ENCODE measurements at places on chromosomes 6 and 20. TPM values are rescaled to one million over a fixed set of nuclear protein-coding genes. Genes with fewer than 3 reads are reported as not detected.

DNA sequence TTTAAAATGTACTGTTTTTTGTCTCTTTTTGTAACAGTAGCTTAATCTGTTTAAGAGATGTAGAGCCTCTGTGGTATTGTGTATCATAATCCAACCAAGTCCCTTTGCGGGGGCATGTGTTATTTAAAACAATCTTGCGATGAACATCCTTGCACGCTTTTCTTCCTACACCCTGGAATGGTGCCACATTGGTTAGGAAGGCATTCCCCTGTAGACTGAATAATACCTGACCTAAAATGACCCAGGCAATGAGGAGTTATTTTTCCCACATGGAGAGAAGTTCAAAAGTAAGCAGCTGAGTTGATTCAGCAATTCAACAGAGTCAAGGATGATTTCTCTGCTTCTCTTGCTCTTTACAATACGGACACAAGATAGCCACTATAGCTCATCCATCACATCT, 142.0 kb upstream of the PMEPA1 start:
- DNase-seq, result no peak

DNA sequence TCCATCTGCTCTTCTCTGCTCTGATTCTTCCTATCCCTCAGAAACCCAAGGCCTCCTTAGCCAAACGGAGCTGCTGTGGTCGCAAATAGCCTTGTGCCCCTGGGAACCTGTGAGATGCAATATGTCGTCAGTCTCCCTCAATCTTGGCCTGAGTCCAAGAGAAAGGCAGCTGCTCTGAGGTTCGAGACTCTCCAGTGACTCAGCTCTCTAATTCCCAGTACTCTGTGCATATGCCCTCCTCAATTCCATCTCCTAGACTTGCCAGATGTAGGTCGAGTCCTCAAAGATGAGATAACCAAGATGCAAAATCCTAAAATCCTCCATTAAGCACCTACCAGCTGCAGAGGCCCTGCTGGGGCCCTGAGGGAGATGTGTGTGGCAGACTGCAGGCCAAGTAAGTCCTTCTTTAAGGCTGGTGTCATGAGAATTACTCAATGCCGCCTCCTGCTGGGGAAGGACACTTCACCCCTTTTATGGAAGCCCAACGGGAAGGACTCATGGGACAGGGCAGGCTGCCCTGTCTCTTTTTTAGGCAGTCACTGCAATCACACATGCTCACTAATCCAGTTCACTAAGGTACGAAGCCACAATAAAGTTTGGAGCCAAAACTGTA, 28.5 kb downstream of the C6orf15 start:
- DNase-seq, result no peak

Gene BPIFB2
- not detected for total RNA-seq

Gene BPIFB1
- not detected for total RNA-seq

DNA sequence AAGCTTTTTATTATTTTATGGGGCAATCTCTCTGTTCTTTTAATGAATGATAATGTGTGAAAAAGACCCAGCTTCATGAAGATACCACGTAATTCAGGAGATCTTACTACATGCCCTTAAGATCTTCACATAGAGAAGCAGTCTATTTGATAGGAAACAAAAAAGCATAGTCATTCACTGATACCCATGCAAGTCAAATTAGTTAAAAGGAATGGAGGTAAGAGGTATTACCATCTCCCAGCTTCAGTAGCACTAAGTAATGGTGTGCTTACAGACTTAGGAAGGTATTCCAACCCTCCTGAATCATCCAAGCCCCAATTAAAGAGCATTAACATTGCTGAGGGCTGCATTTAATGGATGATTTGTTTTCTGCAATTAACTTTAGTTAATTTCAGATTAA, 364.7 kb downstream of the SYNE1 start:
- DNase-seq, result no peak

DNA sequence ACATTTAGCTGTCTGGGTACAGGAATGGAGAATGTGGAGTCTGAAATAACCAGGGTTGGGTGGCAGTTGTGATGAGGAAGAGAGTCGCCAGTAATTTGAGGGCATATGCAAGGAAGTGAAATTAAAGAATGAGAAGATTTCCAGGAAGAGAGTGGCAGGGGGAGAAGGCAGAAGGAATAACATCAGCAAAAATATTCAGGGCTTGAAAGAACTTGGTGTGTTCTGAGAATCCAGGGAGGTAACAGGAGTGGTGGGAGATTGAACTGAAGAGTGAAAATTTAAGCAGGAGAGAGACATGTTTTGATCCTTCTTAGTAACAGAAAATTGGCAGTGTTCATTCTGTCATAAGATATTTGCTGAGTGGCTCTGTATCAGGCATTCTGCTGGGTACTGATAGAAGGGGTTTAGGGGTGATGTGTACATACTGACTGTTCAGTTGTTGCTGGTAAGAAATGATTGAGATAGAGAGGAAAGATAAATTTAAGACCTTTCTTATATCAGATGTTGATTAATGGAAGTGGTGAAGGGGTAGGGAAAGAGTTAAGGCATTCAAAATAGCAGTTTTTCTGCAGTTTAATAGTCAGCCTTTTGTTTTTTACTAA, 54.7 kb downstream of the PHF20 start:
- DNase-seq, result no peak

DNA sequence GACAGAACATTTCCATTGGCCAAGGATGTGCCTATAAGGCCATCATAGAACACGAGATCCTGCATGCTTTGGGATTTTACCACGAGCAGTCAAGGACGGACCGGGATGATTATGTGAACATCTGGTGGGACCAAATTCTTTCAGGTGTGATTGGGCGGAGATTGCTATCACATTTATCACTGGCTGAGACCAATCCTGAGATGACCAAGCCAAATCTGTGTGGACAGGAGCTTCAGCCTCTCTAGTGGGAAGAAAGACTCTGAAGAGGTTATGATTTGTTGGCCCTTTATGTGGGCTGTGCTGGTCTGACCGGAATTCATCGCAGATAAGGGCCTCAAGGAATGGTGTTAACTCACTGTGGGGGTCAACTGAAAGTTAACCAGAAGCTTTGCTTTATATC, 26.4 kb downstream of the MEP1A start:
- DNase-seq, result no peak

DNA sequence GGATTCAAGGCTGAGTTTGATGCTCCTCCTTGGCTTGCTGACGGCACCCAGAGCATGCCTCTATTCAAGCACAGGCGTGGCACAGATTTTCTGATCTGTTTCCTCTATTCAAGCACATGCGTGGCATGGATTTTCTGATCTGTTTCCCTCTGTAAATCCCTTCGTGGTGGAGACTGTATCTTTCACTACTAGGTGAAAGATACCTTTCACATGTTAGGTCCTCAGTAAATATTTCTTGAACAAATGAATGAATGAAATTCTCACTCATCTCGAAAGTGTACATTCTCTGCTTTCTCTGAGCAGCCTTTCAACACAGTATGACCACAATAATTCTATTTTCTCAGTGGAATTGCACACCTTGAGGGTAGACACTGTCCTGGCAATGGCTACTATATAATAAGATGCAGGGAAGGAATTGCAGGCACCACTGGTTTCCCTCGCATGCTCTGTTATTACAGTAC, 72.6 kb upstream of the F13A1 start:
- no peak for DNase-seq

GRCh38 chr6:158312672-158313397, 570 bp downstream of the TULP4 start:
- DNase-seq, result no peak

Gene RGS17
- total RNA-seq, result 0.47 TPM

GRCh38 chr6:32983493-32983848, 15.1 kb downstream of the BRD2 start:
- no peak for DNase-seq

GRCh38 chr6:18973251-18973650, 586.1 kb downstream of the RNF144B start:
- no peak for DNase-seq

Gene CAPN11
- total RNA-seq, result not detected

Gene SNAP25
- 1.8 TPM for total RNA-seq

DNA sequence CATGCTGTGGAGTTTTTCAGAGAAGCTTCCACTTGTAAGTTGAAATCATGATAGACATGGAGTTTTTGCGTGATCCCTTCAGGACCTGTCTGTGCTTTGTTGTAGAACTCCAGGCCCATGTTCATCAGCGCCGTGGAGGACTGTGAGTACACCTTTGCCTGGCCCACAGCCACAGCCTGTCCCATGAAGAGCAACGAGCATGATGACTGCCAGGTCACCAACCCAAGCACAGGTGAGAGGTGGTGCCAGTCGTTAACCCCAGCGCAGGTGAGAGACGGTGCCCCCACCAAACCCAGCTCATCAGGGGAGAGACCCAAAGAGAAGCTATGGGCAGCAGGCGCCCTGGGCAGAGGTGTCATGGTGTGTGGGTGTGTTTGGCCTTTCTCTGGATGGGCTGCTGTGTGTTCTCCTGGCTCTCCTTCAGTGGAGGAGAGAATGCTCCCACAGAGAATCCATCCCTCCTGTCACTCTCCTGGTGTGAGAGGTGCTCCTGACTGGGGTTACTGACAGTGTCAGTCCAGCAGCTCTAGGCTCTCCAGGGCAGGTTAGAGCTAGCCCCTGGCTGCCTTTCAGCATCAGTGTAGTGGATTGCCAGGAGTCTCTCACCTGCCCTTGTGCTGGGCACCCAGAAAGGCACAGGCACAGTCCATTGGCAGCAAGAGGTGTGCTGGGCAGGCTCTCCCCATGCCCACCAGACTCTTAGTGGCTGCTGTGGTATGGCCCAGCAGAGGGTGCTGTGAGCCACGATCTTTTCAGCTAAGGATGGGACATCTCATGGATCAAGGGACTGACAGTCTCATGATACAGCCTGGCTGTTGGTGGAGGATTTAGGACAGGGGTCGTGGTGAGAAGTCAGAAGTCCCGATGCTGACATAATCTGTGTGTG, 49.6 kb upstream of the SLC22A1 start:
- DNase-seq, result no peak

Gene TFAP2A
- total RNA-seq, result 0.14 TPM

- no peak for DNase-seq
Measured at GRCh38 chr6:99297415-99297814, 52.1 kb downstream of the FAXC start.

Gene ENTPD6
- total RNA-seq, result 37.7 TPM

DNA sequence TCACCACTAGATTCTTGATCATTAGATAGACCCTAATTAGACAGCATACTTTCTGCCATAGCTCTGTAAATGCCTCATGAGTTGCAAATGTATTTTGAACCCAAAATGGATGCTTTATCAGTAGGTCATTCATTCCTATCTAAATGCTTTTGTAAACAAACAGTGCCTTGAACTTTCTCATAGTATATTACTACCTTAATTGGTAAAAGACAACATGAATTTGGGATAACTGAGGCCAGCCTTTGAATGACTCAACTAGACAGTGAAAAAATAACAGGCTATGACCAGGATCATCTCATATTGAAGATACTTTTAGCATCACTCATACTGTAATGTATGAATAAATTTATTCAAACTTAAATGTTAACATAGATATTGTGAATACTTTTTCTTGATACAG, 37.0 kb upstream of the PRL start:
- DNase-seq, result no peak

Gene ID4
- 17.9 TPM for total RNA-seq

DNA sequence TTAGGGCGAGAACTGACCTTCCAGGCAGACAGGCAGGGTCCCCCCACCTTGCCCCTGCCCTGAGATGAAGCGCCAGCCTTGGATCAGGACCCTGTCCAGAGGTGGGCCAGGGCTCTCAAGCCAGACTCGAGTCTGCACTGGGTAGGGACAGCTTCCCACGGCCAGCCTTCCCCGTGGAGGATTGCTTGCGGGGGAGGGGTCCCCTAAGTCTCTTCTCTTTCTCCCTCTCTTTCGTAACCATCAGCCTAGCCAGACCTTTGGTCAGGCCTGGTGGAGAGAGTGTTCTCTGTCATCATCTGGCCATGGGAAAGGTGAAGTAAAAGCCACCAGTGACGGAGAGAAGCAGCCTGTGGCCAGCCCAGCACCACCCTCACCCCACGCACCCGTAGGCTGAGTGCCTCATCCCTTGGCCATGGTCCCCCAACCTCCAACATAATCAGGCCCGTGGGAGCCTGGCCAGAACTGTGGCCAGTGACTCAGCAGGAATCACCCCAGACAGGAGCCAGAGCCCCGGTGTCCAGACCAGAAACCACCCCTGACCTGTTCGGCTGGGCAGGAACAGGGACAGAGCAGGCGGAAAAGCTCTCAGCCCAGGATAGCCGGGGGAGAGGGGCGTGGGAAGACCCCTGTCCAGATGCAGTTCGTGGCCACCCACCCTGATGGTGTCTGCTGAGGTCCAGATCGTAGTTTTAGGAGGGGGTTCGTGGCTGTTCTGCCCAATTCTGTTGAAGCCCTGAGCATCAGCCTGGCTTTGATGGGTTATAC, 47.1 kb downstream of the SNAI1 start:
- no peak for DNase-seq

DNA sequence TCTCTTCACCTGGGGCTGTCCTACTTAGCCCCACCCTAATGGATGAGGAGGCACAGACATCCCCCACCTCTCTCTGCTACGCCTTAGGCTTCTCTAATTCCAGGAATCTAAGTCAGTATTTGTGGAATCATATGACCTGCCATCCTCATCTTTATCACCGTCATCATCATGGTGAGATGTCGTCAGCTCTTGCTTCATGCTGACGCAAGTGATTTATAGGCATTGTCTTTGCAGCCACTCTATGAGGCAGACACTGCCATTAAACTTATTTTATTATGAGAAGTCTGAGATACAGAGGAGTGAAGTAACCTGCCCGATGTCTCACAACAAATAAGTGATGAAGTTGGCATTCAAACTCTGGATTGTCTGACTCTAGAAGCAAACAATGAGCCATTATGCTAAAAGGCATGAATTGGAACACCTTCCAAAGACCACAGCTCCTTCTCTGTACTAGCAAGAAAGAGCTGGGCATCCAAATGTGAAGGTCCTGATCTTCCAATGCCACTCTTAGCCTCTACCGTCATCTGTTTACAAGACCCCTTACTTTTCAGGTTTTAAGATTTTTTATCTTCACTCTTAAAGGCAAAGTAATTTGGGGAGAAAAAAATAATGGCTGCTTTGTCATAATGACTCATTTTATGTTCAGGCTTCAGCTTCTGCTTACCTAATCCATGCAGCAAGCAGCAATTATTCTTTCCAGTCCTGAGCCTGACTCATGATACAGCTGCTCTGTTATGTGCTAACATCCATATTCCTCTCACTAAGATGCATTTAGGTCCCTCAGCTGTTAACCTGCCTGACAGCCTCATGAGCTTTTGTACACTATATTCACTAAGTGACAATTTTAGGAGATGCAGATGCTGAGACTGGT, 113.7 kb upstream of the BCLAF1 start:
- DNase-seq, result no peak

DNA sequence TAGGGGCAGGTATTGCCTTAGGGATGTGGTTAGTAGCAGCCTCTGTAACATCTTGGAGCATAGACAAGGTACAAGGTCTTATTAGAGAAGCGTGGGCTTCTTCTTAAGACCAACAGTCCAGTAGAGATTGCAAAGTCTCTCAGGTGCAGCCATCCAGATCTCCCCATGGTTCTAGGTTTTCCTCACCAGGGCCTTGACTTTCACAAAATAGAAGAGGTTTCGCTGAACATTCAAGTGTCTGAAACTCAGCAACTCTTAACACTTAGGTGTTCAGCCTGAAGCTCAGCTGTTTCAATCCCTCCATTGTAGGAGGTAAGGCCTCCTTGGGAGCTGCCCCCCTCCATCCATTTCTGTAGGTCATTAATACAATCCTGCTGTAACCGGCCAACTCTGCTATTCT, 44.4 kb downstream of the GOPC start:
- no peak for DNase-seq

GRCh38 chr6:84872996-84873723, 108.8 kb upstream of the TBX18 start:
- no peak for DNase-seq

Gene KIAA1755
- total RNA-seq, result 1.4 TPM

- no peak for DNase-seq
Measured at GRCh38 chr6:3617681-3618311, 133.7 kb downstream of the PXDC1 start.

- no peak for DNase-seq
Measured at GRCh38 chr6:128271527-128271926, 248.9 kb downstream of the PTPRK start.

Gene MCCD1
- not detected for total RNA-seq
